Amygdala (tissue), 56 donors: ENCODE measurements at places on chromosomes 3 and 15.

GRCh38 chr15:35548435-35548834 lies 2.5 kb upstream of the DPH6 start:
- DNase-seq, result no peak

- no peak for DNase-seq
Observed at GRCh38 chr15:100775581-100776185, 103.9 kb upstream of the ALDH1A3 start.

DNA sequence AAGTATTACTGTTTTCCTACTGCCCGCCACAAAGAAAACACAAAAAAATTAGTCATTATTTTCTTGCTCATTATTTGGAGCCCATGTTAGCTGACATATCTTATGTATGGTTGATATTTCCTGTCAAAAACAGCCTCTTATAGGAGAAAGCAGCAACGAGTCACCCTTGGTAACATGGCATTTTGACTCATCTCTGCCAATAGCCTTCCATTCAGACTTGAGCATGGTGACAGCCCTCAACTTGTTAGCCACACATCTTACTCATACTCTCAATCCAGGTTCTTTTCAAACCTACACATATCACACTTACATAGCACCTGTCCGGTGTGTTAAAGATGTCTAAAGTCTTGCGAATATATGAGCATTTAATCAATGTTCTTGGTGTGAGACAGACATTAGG lies 109.4 kb upstream of the SAMMSON start:
- no peak for DNase-seq

GRCh38 chr3:39267631-39268548 lies 11.9 kb downstream of the CX3CR1 start:
- no peak for DNase-seq

GRCh38 chr3:4940985-4941384 lies 38.3 kb upstream of the BHLHE40 start:
- no peak for DNase-seq

DNA sequence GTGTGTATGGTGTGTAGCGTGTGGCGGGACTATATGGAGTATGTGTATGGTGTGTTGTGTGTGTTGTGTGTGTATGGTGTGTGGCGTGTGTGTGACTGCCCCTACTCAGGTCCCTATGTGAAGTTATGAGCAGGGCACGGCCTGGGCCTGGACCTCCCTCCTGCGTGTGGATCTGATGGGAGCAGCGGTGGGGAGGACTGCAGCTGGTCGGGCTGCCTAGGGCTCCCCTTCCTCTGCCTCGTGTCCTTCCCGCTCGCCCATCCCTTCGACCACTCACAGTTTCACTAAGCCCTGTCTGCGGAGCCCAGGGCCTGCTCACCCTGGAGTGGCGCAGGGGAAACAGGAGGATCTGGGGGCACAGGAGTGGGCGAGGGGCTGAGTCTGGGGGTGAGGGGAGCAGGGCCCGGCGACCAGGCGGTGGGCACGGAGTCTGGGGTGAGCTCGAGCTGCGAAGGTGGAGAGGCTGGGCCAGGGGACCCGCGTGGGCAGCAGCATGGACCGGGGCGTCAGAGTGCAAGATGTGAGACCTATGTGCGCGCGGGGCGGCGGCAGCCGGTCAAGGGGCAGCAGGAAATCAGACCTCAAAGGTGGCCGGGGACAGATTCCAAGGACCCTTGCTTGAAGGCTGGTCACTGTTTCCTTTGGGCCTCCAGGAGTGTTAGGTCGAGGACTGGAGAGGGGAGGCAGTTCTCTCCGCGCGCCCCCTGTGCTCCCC lies 26.6 kb downstream of the GABRA5 start:
- no peak for DNase-seq

DNA sequence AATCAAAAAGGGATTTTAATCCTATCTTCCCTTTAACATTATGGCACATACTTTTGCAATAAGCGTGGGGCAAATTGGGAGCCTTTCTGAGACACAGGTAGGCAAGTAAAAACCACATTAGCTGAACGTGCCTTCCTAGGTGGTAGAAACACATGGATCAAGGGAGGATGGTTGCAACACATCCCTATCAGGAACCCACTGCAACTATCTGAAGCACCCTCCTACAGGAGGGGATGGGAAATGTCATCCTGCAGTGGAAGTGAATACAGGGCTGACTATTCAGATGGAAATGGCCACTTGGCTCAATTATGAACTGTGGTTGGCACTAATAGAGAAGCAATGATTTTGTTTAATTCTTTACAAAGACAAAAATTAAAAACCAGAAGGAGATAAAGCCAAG lies 826.3 kb downstream of the FHIT start:
- no peak for DNase-seq

DNA sequence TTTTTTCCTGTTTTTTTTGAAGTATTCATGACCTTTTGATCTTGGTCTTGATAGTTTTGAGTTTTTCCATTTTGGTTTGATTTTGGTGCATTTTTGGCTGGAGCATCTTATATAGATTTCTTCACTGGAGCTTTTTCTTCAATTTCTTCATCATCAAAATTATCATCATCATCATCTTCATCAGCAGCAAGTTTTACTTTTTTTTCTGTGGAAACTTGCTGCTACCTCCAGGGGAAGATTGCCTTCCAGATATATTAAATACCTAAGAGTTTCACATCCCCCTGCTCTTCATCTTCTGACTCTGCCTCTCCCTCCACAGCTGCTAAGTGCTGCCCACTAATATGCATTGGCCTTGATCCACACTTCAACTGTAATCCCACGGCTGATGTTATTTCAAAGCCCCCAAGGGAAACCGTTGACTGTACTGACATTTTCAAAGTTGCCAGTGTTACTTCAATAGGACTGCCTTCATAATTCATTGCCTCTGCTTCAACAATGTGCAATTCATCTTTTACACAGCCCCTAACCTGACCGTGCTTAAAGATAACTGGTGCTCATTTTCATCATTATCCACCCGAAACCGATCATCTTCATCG lies 151.7 kb downstream of the NR1D2 start:
- DNase-seq, result no peak

DNA sequence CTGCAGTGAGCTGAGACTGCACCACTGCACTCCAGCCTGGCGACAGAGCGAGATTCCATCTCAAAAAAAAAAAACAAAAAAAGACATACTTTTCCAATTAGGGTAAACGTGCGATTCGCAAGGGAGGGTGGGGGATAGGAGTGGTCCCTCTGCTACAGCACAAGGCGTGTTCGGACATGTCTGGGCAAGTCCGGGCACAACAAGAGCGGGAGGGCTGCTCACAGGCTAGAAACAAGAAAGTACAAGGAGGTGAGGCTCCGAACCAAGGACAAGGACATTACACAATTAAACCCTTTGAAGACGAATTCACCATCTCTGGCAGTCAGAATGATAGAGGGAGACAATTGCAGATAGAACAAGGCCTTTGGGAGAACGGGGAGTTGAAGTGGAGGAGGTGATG lies 32.2 kb upstream of the BCL2A1 start:
- no peak for DNase-seq

GRCh38 chr3:197752107-197752506 lies 2.4 kb downstream of the FYTTD1 start:
- DNase-seq, result no peak

DNA sequence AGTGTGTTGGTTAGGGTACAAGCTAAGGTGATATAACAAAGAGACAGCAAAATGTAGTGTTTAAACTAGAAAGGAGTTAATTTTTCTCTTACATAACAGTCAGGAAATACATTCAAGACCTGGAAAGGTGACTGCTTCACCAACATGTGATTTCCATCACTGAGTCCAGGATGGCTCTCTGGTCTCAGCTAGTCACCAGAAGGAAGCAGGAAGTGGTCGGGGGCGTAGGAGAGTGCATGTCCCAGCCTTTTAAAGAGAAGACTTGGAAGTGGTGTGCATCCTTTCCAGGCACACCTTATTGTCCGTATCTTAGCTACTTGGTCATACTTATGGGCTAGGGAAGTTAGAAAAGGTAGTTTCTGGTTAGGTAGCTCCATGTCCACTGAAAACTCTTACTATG lies 11.1 kb upstream of the UBE2Q2 start:
- DNase-seq, result no peak

- no peak for DNase-seq
Observed at GRCh38 chr15:32682569-32682968, 35.2 kb upstream of the GREM1 start.

- DNase-seq, result no peak
Observed at GRCh38 chr15:72404841-72405240, 6.7 kb downstream of the TMEM202 start.

- no peak for DNase-seq
Observed at GRCh38 chr15:84789762-84790161, 27.4 kb upstream of the ALPK3 start.

- DNase-seq, result no peak
Observed at GRCh38 chr15:88995449-88995848, 82.3 kb upstream of the MFGE8 start.

DNA sequence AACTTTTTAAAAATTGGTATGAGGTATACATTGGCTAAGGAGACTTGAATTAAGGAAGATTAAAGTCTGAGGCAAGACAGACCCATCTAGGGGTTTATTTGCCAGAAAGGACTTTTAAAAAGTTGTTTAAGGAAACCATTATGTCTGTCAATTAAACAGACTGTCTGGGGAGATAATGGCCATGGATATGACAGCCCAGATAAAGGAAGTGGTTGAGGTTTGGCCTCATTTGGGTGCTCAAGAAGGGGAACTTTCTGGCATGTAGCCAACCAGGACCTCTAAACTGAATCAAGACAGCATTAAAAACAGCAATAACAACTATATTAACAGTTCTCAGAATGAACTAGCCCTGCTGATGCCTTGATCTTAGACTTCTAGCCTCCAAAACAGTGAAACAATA lies 9.9 kb upstream of the CD200R1L start:
- no peak for DNase-seq

GRCh38 chr15:55770806-55771205 lies 27.9 kb upstream of the PRTG start:
- no peak for DNase-seq

DNA sequence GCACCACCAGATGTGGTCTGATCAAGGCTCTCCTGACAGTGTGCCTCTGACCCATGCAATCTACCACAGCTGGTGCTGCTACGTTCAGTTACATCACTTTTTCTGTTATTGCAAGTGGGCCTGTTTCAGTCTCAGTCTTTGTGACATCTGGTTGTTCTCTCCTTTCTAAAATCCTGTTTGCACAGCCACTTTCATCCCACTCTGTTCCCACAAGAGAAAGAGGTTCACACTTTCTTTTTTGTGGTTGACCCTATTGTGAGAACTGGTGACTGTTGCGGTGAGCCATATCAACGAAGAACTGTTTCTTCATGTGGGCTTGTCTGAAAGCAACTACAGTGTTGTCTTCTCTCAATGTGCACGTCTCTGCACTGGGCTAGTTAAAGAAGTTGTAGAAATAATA lies 342.8 kb upstream of the ARPP21 start:
- DNase-seq, result no peak

DNA sequence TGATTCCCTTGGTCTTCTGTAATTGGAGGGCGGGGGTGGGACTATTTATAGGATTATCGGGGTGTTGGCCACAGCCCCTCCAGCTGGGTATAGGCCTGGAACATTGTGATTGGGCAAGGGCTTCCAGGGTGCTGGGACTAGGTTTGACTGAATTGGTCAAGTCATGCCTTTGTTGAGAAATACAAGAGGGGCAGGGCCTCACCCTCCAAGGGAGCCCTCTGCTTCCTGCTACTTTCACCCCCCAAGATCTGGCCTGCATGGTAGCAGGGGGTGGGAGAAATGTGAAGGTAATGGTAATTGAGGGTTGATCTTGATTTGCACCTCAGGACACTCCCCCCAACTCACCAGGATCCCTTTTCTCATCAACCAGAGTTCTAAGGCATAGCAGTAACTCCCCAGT lies 25.2 kb downstream of the TRIM71 start:
- no peak for DNase-seq

DNA sequence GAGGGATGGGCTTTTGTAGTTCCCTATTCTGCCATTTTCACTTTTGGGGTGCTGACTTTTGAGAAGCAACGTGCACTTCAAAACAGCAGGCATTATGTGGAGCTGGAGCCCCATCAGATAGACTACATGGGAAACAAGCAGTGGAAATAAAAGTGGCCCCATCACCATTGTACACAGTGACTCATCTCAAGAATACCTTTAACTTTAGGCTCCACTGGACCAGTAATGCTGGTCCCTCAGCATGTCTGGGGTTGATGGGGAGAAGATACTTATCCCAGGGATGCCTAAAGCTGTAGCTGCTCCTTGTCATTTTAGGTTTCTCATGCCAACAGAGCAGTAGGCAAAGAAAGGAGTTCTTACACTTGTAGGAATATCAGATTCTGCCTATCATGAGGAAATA lies 45.0 kb downstream of the LSM3 start:
- no peak for DNase-seq
